ENCODE measurements at places on chromosomes 1 and 21. TPM values are rescaled to one million over a fixed set of nuclear protein-coding genes. Genes with fewer than 3 reads are reported as not detected.

The MAEL gene
- total RNA-seq = not detected

The RGS8 gene
- total RNA-seq = not detected

The SPRR4 gene
- not detected for total RNA-seq

The SHE gene
- not detected for total RNA-seq

The AMY1A gene
- total RNA-seq = not detected

The MR1 gene
- 13.3 TPM for total RNA-seq

The RHD gene
- not detected for total RNA-seq

The TNFRSF18 gene
- not detected for total RNA-seq

The CCDC181 gene
- not detected for total RNA-seq

The RBM11 gene
- total RNA-seq = 2.8 TPM

The OR2L13 gene
- total RNA-seq = not detected

The RNU1-3 gene
- total RNA-seq = not detected

The SPATA45 gene
- not detected for total RNA-seq

The LCE1D gene
- not detected for total RNA-seq

The CLDN14 gene
- total RNA-seq = 4.6 TPM

The COL24A1 gene
- total RNA-seq = not detected

The CDK18 gene
- 17.4 TPM for total RNA-seq

The INAVA gene
- 48.7 TPM for total RNA-seq

The LMX1A gene
- not detected for total RNA-seq

The PLD5 gene
- total RNA-seq = not detected

The CATSPERE gene
- not detected for total RNA-seq

The ATG4C gene
- 0.72 TPM for total RNA-seq

The GPR161 gene
- 7.8 TPM for total RNA-seq

The FOXD2 gene
- 1.6 TPM for total RNA-seq

The EDARADD gene
- total RNA-seq = not detected

All from Caki2 (cell line).